ENCODE measurements at places on chromosomes 11 and 22.

GRCh38 chr11:1041936-1042608 is 5.6 kb upstream of the MUC6 start:
- no peak for DNase-seq

GRCh38 chr11:71987521-71987920 is 11.2 kb upstream of the IL18BP start:
- DNase-seq: no peak

DNA sequence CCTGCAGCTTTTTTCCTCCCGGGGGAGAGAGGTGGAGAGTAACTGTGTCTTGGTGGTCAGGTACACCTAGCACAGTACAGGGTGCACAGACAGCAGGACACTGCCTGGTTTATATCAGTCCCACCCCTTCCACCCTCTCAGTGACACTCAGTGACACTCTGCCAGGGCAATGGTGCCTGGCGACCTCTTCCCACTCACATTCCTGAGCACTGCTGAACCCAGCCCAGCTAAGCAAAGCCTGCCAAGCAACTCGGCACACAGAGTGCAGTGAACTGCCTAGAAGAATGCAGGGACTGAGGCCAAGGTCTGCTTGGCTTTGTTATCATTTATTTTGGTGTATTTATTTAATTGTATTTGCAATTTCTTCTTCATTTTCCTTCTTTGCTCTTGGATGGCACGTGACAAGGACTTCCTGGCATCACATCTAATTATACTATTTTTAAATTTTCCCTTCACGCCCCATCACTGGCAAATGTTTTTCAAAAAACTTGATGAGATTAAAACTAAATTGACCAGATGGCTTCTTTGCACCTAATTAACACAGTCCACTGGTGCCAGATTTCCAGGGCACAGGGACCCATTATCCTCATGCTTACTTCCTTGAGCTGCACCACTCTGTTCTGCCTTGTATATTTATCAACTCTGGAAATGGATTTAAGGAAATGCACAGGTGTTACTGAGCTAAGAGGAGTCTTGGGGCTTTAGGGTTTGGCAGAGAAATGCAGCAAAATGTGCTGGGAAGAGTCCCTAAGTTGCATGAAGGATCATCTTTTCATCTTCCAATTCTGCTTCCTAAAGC is 205.6 kb downstream of the ADAMTS15 start:
- DNase-seq: peak; percentile 79

- no peak for DNase-seq
Measured at GRCh38 chr11:4606231-4607015, 1.6 kb downstream of the TRIM68 start.

DNA sequence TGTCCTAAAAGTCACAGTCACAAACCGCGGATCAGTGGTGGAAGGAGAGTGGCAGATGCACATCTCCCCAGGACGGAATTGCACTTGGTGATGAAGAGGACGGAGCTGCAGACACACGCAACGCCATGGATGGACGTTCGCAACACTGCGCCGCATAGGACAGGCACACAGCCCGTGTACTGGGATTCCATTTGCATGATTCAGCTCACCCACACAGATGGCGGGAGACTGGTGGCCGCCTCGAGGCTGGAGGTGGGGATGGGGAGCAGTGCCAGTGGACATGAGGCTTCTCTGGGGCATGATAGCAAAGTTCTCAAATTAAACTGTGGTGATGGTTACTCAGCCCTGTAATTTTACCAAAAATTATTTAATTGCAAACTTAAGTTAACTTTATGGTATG is 37.4 kb downstream of the DUSP8 start:
- DNase-seq: no peak

- DNase-seq: no peak
Measured at GRCh38 chr11:125155100-125155444, 9.5 kb upstream of the PKNOX2 start.

DNA sequence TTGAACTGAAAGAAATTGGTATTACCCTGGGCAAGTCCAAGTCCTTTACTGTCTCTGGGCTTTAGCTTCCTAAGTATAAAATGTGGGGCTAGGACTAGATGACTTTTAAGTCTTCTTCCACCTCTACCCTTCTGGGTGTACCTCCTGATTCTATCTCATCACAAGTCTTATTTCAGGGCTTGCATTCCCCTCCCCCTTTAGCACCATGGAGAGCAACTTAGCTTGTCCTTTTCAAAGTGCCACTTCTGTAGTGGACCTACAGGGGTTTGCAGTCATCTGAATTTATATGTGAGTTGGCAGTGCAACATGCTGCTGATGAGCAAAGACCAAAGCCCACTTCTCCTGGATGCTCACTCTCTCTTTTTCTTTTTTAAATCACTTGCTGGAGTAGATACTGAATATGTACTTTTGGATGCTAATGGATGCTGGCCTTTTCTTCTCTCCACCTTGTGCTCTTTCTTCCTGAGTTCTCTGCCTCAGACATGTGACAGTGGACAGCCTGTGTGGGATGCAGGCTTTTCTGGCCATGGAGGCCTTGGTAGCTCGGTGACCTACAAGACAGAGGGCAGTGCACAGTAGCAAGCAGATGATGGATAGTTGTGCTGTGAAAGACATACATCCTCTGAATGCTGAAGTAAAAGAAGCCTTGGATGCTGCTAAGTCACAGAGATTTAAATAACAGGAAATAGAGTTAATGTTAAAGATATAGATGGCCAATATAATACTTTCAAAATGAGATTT is 185.0 kb downstream of the NELL1 start:
- DNase-seq: peak; percentile 8

DNA sequence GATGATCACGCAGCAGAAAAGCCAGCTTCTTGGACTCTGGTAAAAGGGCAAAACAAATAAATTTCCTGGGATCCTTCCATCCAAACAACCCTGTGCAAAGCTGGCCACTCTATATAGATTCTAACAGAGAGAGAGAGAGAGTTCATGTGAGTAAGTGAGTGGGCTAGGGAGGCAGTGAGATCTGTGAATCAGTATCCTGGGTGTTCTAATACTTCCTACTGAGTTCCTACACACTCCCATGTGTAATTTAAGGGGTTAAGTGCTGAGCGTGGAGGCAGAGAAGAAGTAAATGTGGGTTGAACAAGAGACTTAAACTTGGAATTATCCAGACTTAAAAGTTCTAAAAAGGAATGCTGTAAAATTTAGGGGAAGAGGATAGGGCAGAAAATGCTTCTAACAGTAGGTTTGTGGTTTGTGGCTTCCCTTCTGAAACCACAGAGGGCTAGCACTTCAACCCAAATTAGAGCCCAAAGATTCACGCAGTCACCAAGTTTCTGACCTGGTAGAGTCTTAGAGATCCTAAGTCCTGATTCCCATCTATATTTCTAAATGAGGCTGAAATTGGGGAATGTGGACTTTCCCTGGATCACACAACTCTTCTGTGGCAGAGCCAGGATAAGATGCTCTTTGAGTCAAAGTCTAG is 413.9 kb downstream of the TENM4 start:
- DNase-seq: no peak

- no peak for DNase-seq
Measured at GRCh38 chr22:23243006-23243573, 62.8 kb downstream of the BCR start.

DNA sequence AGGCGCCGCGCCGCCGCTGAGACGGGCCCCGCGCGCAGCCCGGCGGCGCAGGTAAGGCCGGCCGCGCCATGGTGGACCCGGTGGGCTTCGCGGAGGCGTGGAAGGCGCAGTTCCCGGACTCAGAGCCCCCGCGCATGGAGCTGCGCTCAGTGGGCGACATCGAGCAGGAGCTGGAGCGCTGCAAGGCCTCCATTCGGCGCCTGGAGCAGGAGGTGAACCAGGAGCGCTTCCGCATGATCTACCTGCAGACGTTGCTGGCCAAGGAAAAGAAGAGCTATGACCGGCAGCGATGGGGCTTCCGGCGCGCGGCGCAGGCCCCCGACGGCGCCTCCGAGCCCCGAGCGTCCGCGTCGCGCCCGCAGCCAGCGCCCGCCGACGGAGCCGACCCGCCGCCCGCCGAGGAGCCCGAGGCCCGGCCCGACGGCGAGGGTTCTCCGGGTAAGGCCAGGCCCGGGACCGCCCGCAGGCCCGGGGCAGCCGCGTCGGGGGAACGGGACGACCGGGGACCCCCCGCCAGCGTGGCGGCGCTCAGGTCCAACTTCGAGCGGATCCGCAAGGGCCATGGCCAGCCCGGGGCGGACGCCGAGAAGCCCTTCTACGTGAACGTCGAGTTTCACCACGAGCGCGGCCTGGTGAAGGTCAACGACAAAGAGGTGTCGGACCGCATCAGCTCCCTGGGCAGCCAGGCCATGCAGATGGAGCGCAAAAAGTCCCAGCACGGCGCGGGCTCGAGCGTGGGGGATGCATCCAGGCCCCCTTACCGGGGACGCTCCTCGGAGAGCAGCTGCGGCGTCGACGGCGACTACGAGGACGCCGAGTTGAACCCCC is 798 bp downstream of the BCR start:
- DNase-seq: peak; percentile 40

GRCh38 chr22:42419243-42419881 is 12.8 kb downstream of the NFAM1 start:
- no peak for DNase-seq

Measured in Caki2 (cell line).